Peyer's patch (tissue), 4 donors: ENCODE measurements at places on chromosomes 12 and 14. TPM values are rescaled to one million over a fixed set of nuclear protein-coding genes. Genes with fewer than 3 reads are reported as not detected.
A peak's percentile ranks its signal among the peaks of the same experiment; 100 is the strongest.

GRCh38 chr12:67645601-67646000, 2.9 kb upstream of the DYRK2 start:
- DNase-seq: no peak
- H3K4me3 ChIP-seq: no peak overlapping the region
- H3K27me3 ChIP-seq: no peaks in the 10 kb centered on the region
- no peaks in the 10 kb centered on the region for H3K36me3 ChIP-seq
- H3K4me1 ChIP-seq: no peaks in the 10 kb centered on the region
- no peak overlapping the region for H3K27ac ChIP-seq

DNA sequence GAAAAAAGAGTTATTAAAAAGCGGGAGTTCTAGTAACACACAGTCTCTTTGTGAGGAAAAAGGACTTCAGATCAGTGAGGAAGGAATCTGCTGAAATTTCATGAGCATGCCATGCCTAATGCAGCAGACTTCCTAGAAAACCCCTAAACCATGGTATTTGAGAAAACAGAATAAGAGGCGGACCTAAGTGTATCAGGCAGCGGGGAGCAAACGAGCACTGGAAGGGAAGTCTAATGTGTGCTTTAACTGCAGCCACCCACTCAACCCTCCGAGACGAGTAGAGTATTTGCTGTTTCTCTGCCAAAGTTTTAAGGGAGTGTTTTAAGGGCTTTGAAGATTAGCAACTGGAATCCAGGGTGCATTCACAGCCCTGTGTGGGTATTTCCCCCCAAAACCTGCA, 36.5 kb downstream of the ACADS start:
- no peak for DNase-seq
- no peak overlapping the region for H3K4me3 ChIP-seq
- H3K36me3 ChIP-seq: no peaks in the 10 kb centered on the region
- no peaks in the 10 kb centered on the region for H3K4me1 ChIP-seq

- H3K27ac ChIP-seq: no peak overlapping the region
- H3K4me3 ChIP-seq: no peak overlapping the region
- DNase-seq: no peak
Observed at GRCh38 chr12:49990273-49990672, 17.5 kb downstream of the AQP6 start.

GRCh38 chr12:43147878-43148277, 404.1 kb downstream of the ADAMTS20 start:
- H3K27ac ChIP-seq: no peak overlapping the region
- DNase-seq: no peak
- no peaks in the 10 kb centered on the region for H3K4me1 ChIP-seq
- no peaks in the 10 kb centered on the region for H3K27me3 ChIP-seq
- no peak overlapping the region for H3K4me3 ChIP-seq

DNA sequence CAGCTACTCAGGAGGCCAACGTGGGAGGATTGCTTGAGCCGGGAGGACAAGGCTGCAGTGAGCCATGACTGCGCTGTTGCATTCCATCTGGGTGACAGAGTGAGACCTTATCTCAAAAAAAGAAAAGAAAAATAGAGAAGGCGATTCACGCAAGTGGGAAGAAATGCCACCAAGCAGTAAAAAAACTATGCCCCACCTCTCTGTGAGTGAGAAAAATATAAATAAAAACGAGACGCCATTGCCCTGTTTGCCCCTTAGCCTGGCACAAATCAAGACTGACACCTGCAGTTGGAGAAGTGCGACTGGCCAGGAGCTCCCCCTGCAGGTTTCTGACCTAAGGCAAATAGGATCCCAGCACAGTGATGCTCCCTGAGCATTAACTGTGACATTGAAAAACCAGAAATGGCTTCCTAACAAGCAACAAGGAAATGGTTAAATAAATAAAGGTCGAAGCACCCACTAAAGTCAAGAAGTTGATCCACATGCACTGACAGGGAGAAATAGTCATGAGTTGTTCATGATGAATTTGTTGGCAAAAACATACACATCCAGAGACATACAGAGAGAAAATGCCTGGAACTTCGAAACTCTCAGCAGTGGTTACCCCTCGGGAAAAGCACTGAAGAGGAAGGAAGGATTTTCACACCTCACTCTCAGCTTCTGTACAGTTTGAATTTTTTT, 21.1 kb downstream of the GSC start:
- H3K36me3 ChIP-seq: no peaks in the 10 kb centered on the region
- H3K27ac ChIP-seq: no peak overlapping the region
- no peak for DNase-seq
- no peaks in the 10 kb centered on the region for H3K4me1 ChIP-seq

GRCh38 chr12:64500394-64500793, 48.5 kb downstream of the TBK1 start:
- H3K4me3 ChIP-seq: no peak overlapping the region
- no peaks in the 10 kb centered on the region for H3K4me1 ChIP-seq
- no peak overlapping the region for H3K27ac ChIP-seq

- no peak overlapping the region for H3K27ac ChIP-seq
- no peak for DNase-seq
- no peaks in the 10 kb centered on the region for H3K27me3 ChIP-seq
- no peaks in the 10 kb centered on the region for H3K36me3 ChIP-seq
- no peak overlapping the region for H3K4me3 ChIP-seq
Observed at GRCh38 chr12:86634456-86635410, 378.5 kb upstream of the MGAT4C start.

DNA sequence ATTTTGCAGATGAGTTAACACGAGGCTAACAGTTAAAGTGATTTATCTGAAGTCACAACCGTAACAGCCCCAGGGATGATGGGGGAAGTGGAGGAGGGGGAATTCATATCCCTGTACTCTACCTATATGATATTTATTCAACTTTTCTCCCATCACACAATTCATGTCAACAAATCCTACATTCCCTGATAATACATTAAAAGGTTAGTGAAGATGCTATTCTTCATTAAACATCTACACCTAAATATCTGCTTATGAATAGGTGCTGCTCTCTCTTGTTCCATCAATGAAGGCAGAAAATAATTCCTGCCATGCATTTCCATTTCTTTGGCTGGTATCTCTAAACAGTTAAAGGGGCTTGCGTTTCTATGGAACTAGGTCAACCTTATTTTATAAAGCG, 6.8 kb downstream of the YBX3 start:
- no peaks in the 10 kb centered on the region for H3K27me3 ChIP-seq
- peaks cover 45% of the 10 kb centered on the region for H3K36me3 ChIP-seq

- no peak overlapping the region for H3K4me3 ChIP-seq
- no peaks in the 10 kb centered on the region for H3K27me3 ChIP-seq
- H3K4me1 ChIP-seq: peaks cover 14% of the 10 kb centered on the region
Observed at GRCh38 chr12:104676636-104677035, 219.9 kb downstream of the CHST11 start.

DNA sequence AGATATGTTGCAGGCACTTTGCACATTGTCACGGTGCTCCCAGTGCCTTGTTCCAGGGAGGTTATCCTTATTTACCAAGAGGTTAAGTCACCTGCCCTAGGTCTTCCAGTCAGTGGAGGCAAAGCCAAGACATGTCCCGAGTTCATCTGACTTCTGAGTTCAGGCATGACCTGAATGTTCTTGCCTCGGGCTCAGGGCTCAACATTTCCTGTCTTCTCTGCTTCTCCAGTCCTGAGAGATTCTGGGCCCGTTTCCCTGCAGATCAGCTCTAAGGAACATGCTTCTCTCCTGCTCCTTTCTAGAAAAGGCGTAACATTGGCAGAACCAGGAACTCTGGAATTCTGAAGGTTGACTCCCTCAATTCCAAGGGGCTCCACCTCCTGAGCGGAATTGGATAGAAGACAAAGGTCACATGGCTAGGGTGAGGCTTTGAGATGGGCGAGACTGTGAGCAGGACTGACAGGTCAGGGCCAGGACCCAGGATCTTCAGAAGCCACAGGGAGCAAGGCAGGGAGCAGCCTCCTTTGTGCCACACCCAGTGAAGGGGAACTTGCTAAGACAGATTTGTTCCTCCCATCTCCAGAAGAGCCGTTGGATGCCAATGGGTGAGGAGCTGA, 19.9 kb downstream of the BDKRB2 start:
- no peak overlapping the region for H3K27ac ChIP-seq
- peak; percentile 66 for DNase-seq
- H3K4me3 ChIP-seq: no peak overlapping the region

- H3K27me3 ChIP-seq: no peaks in the 10 kb centered on the region
- no peak for DNase-seq
- no peak overlapping the region for H3K4me3 ChIP-seq
- no peaks in the 10 kb centered on the region for H3K36me3 ChIP-seq
- H3K27ac ChIP-seq: no peak overlapping the region
- H3K4me1 ChIP-seq: peaks cover 16% of the 10 kb centered on the region
Observed at GRCh38 chr12:49624921-49625577, 1.7 kb downstream of the PRPF40B start.

- no peak for DNase-seq
- H3K36me3 ChIP-seq: no peaks in the 10 kb centered on the region
- peaks cover 23% of the 10 kb centered on the region for H3K27me3 ChIP-seq
- peaks cover 8% of the 10 kb centered on the region for H3K4me1 ChIP-seq
Observed at GRCh38 chr12:57627501-57628279, 5.3 kb downstream of the B4GALNT1 start.

IFNG gene
- not detected for total RNA-seq

NCAPD2 gene
- 86.6 TPM for total RNA-seq

OTX2 gene
- total RNA-seq: not detected

DIO2 gene
- 3.2 TPM for total RNA-seq

WNT5B gene
- 9.1 TPM for total RNA-seq

OR4E1 gene
- total RNA-seq: not detected

SPIC gene
- total RNA-seq: not detected
